ENCODE measurements at places on chromosomes 12 and 14.

GRCh38 chr14:22188318-22188717 is 400.7 kb downstream of the DAD1 start:
- DNase-seq, result no peak

DNA sequence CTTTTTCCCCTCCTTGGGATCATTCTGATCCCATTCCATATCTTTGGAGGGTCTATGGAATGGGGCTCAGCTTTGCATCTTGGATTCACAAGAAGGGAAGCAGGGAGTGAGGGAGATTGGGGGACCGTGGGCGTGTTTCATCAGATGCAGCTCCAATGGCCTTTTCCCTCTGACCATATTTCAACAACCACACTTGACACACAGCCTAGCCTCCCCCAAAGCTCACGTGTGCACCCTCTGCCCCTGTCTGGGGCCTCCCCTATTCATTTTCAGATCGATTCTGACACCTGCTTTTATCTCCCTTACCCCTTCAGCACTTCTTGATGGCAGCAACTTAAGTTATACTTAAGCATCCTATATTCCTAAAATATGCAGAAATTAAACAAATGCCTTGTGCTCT is 126.6 kb downstream of the CHST11 start:
- DNase-seq, result no peak

DNA sequence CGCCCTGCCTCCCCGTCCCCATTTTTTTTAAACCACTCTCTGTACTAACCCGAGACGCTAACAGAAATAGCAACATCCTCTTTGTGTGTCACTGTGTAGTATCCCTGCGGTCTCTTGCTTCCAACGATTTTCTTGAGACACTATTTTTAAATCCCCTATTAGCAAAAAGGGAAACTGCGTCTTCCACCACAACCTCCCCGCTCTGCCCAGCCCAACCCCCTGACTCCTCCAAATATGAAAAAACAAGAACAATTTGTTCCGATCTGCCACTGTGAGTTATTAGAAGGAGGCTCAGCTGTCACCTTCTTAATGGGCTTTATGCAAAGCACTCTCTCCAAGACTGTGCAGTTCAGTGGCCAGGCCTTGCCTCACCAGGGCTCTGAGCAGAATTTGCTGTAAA is 76.3 kb downstream of the MAP1LC3B2 start:
- no peak for DNase-seq

DNA sequence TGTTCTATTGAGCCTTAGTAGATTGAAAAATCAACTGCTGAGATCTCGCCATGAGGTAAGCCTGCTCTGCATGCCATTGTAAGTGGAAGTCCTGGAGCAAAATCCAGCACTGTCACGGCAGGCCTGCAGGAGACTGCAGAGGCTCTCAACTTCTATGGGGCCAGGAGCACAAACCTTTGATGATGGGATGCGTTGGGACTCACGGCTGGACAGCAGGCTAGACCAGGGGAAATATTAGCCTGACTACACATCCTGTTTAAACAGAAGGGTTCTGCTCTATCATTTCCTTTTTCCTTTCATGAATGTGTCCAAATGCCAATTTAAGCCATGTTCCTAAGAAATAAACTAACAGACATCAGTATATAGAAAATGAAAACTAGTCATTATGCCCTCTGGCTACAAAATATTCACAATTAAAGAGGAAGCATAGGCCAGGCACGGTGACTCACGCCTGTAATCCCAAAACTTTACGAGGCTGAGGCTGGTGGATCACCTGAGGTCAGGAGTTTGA is 33.9 kb upstream of the RASSF8 start:
- DNase-seq, result no peak

DNA sequence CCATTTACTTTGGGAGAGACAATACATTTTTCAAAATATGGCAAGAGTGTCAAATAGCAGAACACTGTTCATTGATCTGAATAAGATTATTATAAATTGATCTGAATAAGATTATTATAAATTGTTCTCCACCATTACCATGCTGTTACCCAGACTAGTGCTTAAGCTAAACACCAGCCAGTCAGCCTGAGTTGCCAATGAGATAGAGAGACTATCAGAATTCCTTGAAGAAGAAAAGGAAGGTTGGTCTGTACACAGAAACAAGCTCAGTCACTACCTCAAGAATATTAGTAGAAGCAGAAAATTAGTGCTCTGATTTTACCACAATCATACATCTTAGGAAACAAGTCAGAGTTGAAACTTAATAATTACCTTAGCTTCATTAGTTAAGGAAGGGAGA is 469.8 kb downstream of the FOXG1 start:
- DNase-seq, result no peak

GRCh38 chr12:21350975-21351374 is 16.3 kb upstream of the SLCO1A2 start:
- no peak for DNase-seq

DNA sequence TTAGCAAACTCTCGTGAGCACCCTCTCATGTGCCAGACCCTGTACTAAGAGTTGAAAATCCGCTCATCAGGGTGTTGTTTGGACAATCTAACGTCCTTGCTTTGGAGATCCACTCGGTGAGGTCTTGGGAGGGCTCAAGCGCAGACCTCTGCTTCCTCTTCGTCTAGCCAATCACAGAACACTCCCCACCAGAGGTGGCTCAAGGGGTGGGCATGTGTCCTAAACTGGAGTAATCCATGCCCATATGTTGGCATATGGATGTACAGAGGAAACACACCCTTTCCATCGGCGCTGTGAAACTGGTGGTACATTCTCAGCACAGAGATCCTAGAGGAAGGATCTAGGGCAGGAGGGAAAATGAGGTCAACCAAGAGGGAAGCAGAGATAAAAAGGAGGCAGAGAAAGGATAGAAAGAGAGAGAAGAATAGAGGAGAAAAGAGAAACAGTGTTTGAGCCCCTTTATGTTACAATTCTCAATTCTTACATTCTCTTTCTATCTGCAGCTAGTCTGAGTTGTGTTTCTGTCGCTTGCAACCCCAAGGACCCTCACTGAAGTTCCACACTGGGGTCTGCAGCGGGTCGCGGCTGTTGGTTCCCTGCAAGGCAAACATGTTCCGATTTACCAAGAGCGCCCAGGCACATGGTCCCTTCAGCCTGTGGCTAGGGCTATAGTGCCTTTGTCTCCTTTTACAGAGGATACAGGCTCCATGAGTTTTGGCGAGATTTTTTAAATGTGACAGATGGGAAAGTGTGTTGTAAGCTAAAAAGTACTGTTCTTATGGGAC is 40.5 kb downstream of the DLK1 start:
- DNase-seq, result no peak

- no peak for DNase-seq
Measured at GRCh38 chr12:99573980-99574379, 73.6 kb upstream of the GARIN6 start.

- DNase-seq, result no peak
Measured at GRCh38 chr12:113244478-113244958, 23.3 kb downstream of the TPCN1 start.

DNA sequence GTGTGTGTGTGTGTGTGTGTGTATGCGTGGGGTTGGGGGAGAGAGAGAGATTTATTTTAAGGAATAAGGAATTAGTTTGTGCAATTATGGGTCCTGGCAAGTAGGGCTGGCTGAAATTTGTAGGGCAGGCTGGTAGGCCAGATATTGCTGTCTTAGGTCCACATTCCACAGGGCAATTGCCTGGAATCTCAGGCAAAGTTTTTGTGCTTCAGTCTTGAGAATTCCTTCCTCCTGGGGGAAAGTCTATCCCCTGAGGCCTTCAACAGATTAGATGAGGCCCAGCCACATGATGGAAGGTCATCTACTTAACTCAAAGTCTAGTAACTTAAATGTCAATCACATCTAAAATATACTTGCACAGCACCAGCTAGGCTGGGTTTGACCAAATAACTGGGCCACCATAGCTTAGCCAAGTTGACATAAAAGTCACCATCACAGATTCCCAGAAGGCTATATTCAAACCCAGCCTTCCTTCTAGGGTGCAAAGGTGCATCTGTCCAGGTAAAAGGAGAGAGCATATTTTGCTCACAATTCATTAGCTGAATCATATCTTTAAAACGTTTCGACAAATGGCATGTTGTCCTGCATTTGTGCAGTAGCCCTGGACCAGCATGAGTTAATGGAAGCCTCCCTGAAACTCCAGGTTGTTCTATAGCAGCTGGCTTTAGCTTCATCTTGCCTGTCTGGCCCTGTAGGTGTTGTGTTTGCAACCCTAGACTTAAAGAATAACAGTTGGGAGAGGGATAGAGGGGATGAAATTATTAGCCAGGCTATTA is 63.1 kb downstream of the C14orf132 start:
- no peak for DNase-seq

DNA sequence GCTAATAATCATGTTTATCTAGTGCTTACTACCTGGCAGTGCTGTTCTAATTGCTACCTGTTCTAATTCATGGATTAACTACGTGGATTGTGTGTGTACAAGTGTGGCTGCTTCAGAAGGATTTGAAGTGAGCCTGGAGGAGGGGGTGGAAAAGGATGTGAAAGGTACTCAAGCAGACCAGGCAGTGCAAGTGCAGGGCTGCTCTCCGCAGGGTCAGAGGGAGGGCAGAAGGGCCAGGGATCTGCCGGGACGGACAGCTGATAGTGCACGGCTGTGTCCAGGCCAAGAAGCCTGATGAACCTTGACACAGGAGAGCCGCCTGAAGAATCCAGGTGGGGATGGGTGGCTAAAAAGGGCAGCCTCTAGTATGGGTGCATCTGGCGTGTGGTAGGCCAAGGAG is 28.5 kb downstream of the PIWIL1 start:
- DNase-seq, result no peak

DNA sequence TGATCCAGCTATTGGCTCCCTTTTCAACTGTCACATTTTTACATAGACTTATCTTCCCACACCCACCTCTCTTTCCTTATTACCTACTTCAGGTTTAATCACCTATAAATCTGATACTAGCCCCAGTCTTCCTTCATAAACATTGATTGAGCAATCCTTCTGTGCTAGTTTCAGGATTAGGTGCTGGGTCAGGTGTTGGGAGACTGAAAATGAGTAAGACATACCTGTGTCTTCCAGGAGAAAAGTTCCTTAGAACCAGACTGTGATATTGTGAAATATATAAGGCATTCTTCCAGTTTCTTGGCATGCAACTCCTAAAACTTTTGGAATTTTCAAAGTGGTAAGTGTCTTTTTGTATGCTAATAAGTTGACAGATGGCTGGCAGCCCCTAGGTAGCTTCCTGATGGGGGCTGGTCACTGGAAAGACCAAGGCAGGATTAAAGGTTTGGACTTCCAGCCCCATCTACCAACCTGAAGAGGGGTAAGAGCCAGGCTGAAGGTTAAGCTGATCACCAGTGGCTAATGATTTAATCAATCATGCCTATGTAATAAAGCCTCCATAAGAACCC is 4.6 kb downstream of the ANO6 start:
- no peak for DNase-seq

- DNase-seq, result no peak
Measured at GRCh38 chr12:123152833-123153232, 1.9 kb upstream of the PITPNM2 start.

- no peak for DNase-seq
Measured at GRCh38 chr14:28635387-28635786, 131.2 kb upstream of the FOXG1 start.
